ENCODE measurements at places on chromosomes 13 and 19.

DNA sequence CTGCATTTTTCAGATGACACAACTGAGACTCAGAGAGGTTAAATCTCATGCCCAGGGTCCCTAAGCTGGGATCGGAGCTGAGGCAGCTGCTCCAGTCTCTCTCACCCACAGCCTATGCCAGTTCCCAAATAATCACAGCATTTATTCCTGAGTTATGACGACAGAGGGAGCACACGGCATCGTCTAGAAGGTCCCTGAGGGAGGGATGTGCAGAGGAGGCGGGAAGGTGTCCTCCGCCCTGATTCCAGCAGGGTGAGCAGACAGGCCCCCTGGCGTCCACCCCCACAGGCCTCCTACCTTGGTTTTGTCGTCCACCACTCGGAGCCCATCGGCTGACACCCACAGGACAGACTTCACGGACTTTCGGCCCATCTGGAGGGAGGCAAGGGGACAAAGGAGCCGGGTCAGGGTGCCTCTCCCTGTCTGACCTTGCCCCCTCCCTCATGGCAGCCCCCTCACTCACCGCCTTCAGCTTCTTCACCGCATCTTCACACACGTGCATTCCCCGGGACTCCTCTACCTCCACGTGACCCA, 8.0 kb downstream of the NUMBL start:
- DNase-seq: no peak

GRCh38 chr19:1069009-1069779, 2.2 kb downstream of the ARHGAP45 start:
- DNase-seq: no peak

- DNase-seq: no peak
Measured at GRCh38 chr19:18698321-18699167, 15.1 kb downstream of the CRTC1 start.

GRCh38 chr13:74966275-74966674, 515.7 kb downstream of the TBC1D4 start:
- DNase-seq: no peak

DNA sequence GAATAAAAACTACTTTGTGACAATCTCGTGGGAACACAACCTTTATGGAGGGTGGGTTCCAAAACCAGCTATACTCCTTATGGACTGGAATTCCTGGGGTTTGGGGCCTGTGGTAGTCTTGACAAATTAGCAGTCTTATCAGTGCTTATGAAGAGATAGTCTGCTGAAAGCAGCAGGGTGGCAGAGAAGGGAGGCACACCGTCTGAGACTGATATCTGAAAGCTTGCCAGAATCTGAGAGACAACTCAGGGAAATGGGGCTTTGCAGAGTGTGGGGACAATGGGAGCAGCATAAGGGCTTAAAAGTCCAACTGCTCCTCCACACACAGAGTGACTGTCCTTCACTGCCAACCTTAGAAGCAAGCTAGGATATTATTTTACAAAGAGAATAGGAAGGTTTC, 95.9 kb downstream of the UGGT2 start:
- DNase-seq: no peak

Data from stimulated activated effector memory CD8-positive, alpha-beta T cell treated with anti-CD3 and anti-CD28 coated beads, Interleukin-12 subunit alpha, Interleukin-12 subunit beta, amount 100 ng/mL, for 72 hours (primary cell).